Activated CD4-positive, CD25-positive, alpha-beta regulatory T cell treated with anti-CD3 and anti-CD28 coated beads, Interleukin-2, amount 50 U/mL, for 16 hours (primary cell): ENCODE measurements at places on chromosomes 3 and 15.

GRCh38 chr3:12188681-12189287, 30.1 kb upstream of the TIMP4 start:
- DNase-seq, result no peak

DNA sequence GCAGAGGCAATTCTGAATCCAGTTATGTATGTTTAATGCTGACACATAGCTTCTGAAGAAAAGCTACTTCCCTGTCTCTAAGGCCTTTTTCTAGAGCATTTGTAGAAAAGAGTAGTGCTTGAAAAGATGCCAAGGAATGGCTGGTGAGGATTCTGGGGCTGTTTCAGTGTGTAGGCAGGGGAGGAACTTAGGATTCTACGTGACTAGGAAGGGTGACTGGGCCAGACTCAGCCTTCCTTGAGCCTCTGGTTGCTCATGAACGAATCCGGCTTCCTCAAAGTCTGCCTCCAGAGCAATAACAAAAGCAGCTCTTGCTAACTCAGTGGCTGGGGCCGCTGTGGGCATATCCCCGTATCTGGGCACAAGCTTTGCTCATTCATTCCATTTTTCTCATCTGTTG, 104.8 kb upstream of the WNT5A start:
- DNase-seq, result no peak

DNA sequence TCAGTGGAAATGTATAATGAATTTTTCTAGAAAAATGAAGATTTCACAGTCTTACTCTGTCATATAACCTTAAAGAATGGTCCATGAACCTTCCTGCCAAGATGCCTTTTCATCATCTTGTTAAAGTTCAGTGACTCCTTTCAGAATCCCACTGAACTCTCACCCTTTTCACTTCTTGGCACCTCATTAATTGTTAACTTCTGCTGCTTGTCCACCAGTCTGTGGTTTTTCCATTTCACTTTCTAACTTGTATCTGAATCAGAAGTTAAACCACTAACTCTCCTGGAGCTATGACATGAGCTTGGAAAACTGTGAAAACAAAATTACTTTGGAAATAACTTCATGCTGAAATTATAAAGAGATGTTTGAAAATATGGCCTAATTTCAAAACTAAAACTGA, 281.2 kb upstream of the ALCAM start:
- DNase-seq, result no peak

- no peak for DNase-seq
These were observed 161.7 kb downstream of the MECOM start for GRCh38 chr3:169501777-169502320.

GRCh38 chr15:87818756-87819155, 437.8 kb downstream of the NTRK3 start:
- no peak for DNase-seq

GRCh38 chr3:60912876-60913275, 338.4 kb downstream of the FHIT start:
- no peak for DNase-seq

DNA sequence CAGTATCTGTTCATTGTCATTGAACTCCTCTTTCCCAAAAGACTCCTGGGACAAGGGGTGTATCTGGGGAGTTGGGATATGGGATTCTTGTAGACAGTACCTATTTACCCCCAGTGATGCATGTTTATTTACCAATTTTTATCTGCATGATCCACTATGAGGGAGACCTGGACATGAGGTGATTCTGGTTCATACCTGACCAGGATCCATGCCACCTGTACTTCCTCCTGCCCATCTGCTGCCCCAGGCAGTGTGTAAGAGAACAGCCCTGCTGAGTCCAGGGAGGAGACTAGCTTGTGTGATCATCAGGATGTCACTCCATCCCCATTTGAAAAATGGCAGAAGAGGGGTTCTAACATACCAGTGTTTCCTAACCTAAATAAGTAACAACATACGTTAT, 3.1 kb upstream of the TPRG1 start:
- DNase-seq, result no peak

DNA sequence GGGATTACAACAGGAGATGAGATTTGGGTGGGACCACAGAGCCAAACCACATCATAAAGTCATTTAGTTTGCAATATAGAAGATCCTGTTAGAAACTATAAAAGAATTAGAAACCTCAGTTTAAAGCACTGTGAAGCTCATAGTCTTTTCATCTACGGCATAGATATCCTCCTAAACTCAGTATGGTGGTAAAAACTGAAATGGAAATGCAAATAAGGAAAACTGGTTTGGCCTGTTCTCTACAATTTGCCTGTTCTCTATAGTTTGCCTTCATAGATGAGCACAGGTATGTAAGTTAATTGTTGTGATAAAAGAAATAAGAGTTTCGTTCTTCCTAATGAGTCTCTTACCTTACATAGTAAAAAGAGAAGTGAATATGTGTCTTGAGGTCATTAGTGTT, 331.6 kb upstream of the ARL6 start:
- no peak for DNase-seq

DNA sequence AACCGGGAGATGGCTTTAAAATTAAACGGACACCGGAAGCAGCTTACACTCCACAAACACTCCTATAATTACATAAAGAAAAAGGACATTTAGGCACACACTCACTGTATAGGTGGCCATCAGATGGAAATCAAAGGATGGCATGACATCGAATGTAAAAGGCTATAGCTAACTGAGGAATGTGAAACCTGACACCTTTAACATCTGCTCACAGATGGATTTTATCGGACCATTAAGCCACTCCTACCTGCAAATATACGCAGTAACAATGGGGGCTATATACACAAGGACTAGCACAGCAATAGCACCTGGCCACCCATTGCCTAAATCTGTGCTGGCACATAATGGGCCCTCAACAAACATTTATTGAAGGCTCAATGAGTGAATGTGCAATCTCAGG, 14.5 kb upstream of the RBSN start:
- DNase-seq, result no peak

- peak; percentile 30 for DNase-seq
These were observed 24.3 kb downstream of the TBC1D21 start for GRCh38 chr15:73897441-73898261.

DNA sequence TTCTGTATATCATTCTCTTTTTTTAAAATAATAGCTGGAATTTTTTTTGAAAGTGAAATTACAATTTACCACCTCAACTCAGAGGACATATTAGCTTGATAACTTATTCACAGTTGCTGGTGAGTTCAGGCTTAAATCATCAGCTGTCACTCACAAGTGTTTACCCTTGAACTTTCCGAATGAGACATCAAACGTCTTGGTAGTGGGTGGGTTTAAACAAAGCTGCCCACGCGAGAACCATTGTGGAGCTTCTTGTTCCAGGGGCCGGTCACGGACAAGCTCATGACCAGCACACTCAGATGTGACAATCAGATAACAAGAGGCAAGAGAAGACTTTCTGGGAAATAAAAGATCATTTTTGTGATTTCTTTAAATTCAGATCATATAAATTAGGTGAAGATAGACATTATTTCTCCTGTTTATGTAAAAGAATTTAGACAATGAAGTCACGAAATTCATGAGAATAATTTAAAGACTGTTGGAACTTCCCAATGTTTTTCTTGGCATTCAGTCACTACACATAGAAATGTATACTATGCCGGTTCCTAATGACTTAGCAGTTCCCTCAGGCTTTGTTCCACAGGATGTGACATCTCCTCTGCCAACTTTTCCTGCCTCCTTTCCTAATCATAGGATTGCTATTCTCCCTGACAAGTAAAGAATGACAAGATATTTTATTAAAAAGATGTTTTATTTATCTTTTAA, 29.3 kb downstream of the BTD start:
- DNase-seq, result no peak

GRCh38 chr15:59555696-59556095, 55.9 kb upstream of the GCNT3 start:
- no peak for DNase-seq

- DNase-seq, result no peak
These were observed 51.4 kb downstream of the RYK start for GRCh38 chr3:134199240-134199639.

DNA sequence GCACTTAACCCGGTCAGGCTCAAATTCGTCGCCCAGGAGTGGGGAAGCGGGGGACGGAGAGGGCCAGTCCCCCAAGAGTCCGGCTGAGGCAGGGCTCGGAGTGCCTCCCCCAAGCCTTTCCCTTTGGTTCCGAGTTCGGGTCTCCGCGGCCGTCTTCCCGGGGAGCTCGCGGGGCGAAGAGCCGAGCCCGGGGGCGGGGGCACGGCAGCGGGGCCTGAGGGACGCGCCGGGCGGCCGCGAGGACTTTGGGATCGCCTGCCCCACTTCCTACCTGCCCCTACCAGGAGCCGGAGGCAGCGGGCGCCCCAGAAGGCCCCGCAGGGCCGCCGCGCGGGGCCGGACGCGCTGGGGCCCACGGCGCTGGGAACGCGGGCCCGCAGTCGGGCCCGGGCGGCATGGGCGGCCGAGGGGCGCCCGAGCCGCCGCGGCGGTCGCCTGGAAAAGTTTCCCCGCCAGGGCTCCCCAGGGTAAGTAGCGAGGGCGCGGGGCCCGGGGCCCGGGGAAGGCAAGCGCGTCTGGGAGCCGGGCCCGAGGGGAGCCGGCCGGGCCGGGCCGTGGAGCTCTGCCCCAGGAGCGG, 2.8 kb downstream of the FURIN start:
- DNase-seq, result no peak

GRCh38 chr3:194740859-194741491, 55.3 kb downstream of the FAM43A start:
- no peak for DNase-seq

GRCh38 chr15:101012326-101013200, 93.4 kb downstream of the LRRK1 start:
- DNase-seq, result no peak

DNA sequence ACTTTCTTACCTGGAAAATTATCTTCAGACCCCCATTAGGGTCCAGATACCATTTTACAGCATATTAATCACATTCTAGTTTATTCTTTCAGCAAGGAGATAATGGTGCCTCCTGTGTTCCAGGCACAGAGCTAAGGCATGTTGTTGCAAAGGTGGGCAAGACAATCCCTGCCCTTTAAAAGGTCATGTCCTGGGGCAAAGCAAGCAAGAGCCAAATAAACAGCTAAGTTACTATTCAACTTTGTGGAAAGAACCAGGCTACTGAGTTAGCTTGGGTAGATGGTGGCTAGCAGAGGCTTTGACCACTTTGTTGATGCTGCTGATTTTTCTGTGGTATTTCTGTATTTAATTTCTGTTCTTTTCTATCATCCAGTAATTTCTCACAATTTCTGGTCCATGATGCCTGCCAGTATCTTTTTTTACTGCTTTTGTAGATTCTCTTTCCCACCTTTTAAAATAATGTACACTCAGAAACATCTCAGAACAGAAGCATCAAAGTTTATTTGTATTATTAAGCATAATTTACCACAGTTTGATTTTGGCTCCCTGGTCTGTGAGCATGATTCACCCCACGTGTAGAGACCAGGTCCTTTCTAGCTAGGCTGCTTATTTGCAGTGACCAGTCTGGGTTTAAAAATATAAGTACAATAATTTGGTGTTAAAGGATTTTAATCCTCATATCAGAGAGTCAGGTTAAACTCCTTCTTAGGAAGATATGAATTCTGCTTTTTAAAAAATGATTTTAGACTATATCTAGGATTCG, 71.5 kb downstream of the LRRC28 start:
- no peak for DNase-seq

DNA sequence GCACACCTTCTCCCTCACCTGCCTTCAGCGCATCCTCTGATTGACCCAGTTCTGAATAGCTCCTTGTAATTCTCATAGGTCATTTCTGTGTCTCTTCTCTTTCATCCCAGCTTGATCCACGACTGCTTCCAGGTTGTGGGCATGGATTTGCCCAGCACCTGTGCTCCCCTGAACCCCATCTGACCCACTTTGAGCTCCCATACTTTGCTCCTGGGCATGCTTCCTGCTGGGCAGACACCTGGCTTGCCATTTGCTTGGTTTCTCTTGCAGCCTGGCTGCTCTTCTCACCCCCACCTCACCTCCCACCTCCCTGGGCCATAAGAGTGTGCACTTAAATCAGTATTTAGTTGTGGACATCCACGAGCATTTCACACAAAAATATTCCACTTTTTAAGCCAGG, 635.5 kb downstream of the TBL1XR1 start:
- DNase-seq, result no peak

GRCh38 chr15:66737243-66738010, 35.4 kb downstream of the SMAD6 start:
- no peak for DNase-seq

DNA sequence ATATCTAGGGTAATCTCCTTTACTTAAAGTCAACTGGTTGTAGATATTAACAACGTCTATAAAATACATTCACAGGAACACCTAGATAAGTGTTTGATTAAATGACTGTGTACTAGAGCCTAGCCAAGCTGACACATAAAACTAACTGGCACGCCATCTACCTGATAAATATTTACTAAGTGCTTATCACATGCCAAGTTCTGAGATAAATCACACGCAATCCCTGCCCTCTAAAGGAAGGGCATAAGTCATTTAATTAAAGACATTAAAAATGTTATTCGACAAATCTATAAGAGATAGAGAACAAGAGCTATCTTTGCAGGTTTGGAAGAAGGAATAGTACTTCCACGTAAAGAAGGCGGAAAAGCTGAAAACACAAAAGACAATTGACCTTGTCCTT, 11.1 kb upstream of the MB21D2 start:
- DNase-seq, result no peak

GRCh38 chr3:20047976-20048883, 8.0 kb downstream of the KAT2B start:
- DNase-seq, result no peak

DNA sequence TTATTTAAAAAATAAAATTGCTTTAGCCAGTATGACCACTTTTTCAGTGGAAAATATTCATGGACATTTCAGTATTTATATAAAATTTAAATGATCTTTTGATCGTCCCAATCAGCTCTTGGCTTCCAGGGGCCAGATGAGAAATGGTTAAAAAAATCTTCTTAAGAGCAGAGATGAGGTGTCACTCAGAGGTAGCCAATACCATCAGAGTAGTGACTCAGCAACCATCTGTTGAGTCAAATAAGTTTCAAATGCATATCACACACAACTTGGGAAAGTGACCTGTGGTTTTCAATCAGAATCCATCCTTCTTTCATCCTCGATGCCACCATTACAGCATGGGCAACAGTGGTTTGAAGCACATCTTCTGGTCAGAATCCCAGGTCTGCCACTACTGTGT, 958.8 kb upstream of the NR2F2 start:
- DNase-seq, result no peak

- DNase-seq, result no peak
These were observed 1.1 kb downstream of the ADPGK start for GRCh38 chr15:72782274-72783003.
